ENCODE measurements at places on chromosomes 1 and 21.

GRCh38 chr1:209454340-209454994, 129.0 kb upstream of the CAMK1G start:
- no peak for DNase-seq

DNA sequence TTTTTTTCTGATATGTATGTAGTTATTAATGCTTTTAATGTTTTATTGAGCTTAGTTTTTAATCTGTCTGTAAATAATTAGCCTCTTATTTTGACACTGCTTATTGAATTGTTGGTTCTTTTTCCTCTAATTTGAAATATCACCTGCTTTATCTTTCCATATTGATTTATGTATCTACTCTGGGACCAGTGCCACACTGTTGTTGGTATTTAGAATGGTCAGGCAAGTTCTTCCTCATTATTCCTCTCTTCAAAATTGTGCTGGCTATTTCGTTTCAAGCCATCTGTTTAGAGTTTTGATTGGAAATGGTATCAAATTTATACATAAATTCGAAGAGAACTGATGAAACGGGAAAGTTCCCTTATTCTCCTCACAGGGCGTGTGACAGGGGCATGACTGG, 96.8 kb upstream of the APP start:
- no peak for DNase-seq

- no peak for DNase-seq
These were observed 238.4 kb upstream of the CACYBP start for GRCh38 chr1:174761335-174761734.

DNA sequence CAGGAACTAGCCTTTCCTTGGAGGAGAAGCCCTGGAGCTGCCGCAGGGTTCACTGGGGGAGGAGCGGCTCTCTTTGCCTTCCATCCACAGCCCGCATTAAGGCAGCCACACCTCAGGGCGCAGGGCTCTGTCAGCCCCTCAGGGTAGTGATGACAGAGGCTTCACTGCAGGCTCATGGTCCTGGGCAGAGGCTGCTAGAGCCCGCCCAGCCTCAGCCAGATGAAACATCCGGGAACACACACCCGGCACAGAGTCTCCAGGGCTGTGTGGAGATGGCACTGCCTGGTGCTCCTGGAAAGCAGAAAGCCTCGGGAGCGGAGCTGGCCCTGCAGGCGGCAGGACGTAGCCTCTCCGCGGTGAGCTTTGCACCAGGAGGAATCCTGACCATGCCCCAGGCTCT, 29.4 kb upstream of the PEX10 start:
- no peak for DNase-seq

DNA sequence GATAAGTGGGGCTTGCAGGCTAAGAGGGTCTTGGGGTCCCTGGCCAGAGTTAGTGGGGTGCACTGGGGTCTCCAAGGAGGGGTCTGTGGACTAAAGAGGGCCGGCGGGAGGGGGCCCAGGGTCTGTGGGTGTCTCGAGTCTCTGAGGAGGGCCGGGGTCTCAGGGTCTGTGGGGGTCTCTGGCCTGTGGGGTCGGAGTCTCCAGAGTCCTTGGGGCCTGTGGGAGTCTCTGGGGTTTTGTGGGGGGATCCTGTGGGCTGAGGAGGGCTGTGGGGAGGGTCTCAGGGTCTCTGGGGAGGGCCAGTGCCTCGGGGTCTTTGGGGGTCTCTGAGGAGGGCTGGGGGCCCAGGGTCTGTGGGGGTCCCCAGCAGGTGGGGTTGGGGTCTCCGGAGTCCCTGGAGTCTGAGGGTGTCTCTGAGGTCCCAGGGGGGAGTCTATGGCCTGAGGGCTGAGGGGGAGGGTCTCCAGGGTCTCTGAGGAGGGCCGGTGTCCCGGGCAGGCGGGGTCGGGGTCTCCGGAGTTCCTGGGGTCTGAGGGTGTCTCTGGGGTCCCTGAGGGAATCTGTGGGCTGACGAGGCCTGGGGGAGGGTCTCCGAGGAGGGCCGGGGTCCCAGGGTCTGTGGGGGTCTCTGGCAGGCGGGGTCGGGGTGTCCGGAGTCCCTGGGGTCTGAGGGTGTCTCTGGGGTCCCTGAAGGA, 628 bp upstream of the PLEKHM2 start:
- no peak for DNase-seq

GRCh38 chr1:182286761-182287160, 104.8 kb downstream of the GLUL start:
- no peak for DNase-seq

GRCh38 chr1:215082532-215083382, at the start of gene KCNK2:
Gene KCNK2 (plus strand): TSS chr1:215082737. CDS start chr1:215083386, 649 bp downstream.
- DNase-seq: no peak

DNA sequence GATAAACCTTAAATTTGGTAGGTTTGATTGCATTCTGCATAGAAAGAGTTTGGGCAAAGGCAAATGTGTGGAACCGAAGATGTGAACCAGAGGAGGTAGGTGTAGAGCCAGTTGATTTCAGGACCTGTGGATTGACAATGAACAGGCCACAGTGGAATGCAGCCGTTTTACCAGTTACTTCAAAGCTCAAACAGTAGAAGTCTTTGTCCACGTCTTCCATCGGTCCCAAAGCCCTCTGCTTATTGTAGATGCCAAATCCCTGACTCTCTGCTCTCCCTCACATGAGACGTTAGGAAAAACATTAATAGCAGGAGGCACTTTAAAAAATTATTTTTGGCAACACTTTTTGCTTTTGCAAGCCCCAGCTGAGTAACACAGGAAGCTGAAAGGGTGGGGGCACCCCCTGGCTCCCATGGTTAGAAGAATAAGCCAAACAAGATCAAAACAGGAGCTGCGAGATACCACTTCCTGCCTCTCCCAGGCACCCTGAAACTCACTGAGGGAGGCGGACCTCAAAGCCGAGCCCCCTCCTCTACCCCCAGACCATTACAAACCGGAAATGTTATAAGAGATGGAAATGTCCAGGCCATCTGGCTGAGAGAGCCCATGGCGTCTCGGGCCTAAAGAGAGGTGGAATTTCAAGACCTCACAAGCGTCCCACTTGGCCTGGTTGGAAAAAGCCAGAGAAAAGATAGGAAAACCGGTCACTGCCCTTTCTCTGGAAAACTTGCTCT, 13.5 kb downstream of the TRAF3IP3 start:
- DNase-seq: peak; percentile 79

- no peak for DNase-seq
These were observed 221.9 kb upstream of the ADGRL2 start for GRCh38 chr1:81578867-81579266.

- no peak for DNase-seq
These were observed 45.6 kb downstream of the XCL2 start for GRCh38 chr1:168498159-168498631.

- no peak for DNase-seq
These were observed 47.0 kb downstream of the RABGAP1L start for GRCh38 chr1:174206148-174206836.

- no peak for DNase-seq
These were observed 30.0 kb downstream of the DNASE2B start for GRCh38 chr1:84428235-84428634.

DNA sequence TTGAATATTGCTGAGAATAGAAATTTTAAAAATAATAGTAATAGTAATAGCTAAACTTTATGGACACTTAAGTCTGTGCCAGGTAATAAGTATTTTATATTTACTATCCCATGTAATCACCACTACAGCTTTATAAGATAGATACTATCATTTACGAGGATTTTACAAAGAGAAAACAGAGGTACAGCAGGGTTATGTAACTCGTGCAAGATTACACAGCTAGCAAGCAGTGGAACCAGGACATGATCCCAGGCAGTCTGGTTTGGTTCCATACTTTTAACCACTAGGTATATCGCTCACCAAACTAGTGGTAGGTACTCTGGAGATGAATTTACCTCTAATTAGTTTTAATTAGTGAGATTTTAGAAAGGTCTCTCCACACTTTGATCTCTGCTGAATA, 42.5 kb downstream of the SPAG17 start:
- no peak for DNase-seq

DNA sequence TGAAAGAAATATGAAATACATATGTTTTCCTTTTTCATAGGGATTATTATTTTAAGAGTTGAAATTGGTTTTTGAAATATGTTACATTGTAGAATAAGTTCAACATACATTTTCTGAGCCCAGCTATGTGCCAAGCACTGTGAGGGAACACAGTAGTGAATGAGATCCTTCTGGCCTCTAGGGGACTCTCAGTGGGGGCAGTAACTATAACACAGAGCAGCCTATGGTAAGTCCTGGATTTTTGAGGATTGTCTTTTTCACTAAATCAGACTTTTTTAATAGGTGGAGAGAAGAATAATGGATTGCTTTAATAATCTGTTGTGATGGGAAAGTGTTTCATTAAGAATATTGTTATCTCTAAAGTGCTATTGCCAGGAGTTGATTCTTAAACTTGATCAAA, 2.4 kb downstream of the DNAJC6 start:
- DNase-seq: no peak

- DNase-seq: no peak
These were observed 16.3 kb downstream of the IER5 start for GRCh38 chr1:181104790-181105133.

DNA sequence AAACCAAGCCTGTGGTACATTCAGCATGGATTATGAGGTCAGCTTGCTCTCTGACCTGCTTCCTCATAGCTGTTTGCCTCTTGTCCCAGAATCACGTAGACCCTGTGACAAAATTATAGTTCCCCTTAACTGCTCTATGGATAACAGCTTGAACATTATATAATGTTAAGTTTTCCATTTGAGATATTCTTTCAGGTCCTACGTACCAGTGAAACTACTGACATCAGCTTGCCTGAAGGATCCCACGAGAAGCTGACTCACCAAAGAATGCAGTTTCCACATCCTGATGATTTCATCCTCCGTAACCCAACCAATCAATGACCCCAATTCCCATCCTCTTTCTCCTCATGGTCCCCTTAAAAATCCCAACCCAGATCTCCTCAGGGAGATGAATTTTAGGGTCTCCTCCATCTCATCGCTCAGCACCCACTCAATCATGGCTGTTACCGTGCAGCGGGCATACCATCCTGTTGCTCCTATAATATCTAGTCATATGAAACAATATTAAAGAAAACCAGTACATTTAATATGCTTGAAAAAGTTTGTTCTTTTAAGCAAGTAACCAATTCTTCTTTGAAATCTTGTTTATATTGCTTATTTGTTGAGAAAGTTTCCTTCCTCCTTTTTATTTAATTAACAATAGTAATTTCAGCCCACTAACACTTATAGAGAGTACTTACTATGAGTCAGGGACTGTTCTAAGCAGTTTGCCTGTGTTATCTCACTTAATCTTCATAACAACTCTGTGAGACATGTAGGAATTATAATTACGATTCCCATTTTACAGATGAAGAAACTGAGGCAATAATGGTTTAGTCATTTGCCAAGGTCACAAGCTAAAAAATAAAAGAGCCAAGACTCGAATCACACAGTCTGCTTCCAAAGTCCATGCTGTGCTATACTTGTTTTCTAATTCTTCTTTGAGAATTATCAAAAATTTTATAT, 27.4 kb downstream of the CHML start:
- no peak for DNase-seq

- peak; percentile 94 for DNase-seq
These were observed 26.9 kb upstream of the RAP1A start for GRCh38 chr1:111592389-111593361.

- no peak for DNase-seq
These were observed 897 bp downstream of the SLC25A24 start for GRCh38 chr1:108199201-108199691.

DNA sequence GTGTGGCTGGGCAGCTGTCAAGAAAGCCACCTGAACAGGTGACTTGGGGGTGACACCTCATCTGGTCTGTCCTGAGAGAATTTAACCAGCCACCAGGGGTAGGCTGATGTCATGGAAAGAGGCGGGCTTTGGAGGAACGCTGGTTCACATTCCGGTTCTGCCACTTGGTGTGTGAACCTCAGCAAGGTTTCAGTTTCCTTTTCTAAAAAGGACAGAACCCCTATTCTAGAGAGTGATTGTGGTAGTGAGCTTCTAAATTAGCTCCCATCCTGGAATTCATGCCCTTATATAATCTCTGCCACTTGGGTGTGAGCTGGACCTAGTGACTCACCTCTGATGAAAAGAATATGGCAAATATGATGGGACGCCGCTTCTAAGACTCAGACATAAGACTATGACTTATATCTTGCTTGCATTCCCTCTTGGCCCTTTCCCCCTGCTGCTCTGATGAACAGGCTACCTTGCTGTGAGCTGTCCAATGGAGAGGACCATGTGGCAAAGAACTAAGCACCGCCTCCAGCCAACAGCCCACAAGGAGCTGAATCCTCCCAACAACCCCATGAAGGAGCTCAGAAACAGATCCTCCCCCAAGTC, 332.1 kb downstream of the RRAGC start:
- DNase-seq: peak; percentile 65

DNA sequence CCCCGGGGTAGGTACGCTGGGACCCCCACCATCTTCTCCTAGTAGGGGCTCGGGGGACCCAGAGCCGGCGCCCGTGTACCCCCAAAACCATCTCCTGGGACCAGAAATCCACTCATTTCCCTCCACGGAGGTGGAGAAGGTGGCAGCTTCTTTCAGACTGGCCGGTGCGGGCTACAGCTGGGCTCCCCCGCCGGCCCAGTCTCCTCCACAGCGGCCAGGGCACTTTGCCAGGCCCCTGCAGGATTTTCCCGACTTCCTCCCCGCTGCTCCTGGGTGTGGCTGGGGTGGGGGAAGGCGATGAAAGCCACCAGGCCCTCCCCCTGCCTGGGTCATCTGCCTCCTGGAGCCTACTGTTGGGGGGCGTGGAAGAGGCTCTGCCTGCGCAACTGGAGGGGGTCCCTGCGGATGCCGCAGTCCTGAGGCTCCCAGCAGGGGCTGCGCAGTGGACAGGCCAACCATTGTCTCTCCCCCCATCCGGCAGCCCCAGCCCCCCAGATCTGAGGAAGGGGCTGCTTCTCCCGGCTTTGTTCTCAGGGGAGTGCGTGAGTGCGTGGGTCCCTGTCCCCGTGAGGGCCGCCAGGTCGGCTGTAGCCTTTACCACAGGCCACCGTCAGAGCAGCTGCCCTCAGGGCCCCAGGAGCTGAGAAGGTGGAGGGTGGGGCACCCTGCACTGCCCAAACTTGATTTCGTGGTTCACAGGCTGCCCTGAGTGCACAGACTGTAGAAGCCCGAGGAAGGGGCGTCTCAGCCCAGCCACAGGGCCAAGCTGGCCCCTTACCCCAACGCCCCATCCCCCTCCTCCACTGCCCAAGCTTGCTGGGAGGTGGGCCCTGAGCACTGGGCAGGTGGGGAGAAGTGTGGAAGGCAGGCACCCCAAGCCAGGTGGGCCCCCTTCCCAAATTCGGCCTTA, 1.3 kb downstream of the AGRN start:
- no peak for DNase-seq

GRCh38 chr1:39272798-39273469, 68.4 kb downstream of the MACF1 start:
- DNase-seq: no peak

GRCh38 chr1:76142771-76143540, 68.4 kb downstream of the ST6GALNAC3 start:
- no peak for DNase-seq

GRCh38 chr1:238895911-238896310, 490.5 kb upstream of the CHRM3 start:
- DNase-seq: no peak

All from activated T-cell treated with anti-CD3 and anti-CD28 coated beads, Interleukin-2, amount 50 U/mL, for 24 hours (primary cell).